ENCODE measurements at places on chromosomes 6 and 20.

GRCh38 chr6:134015719-134016557 is 36.5 kb downstream of the SLC2A12 start:
- DNase-seq: no peak

- no peak for DNase-seq
Measured at GRCh38 chr6:40881501-40881900, 157.5 kb downstream of the UNC5CL start.

DNA sequence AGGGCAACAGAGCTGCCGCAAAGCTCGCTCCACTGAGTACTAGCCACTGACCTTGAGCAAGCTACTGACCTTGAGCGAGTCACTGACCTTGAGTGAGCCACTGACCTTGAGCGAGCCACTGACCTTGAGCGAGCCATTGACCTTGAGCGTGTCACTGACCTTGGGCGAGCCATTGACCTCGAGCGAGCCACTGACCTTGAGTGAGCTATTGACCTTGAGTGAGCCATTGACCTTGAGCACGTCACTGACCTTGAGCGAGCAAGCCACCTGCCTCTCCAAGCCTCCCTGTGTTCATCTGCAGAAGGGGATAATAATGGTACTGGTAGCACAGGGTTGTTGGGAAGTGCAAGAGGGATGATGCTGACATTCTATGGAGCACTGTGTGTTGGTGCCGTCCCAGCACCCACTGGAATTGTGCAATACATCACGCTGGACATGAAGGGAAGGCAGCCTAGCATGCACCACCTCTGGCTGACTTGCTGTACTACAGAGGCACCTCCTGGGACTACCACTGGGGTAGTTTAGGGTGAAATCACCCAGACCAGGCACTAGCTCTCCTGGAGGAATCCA is 60.2 kb downstream of the CTCFL start:
- no peak for DNase-seq

- DNase-seq: no peak
Measured at GRCh38 chr6:162962093-162962492, 234.3 kb downstream of the PACRG start.

- DNase-seq: no peak
Measured at GRCh38 chr20:33309631-33310030, 26.6 kb downstream of the BPIFB1 start.

GRCh38 chr20:58044931-58045555 is 183.4 kb downstream of the ANKRD60 start:
- no peak for DNase-seq

GRCh38 chr20:38116409-38117165 is 48.5 kb downstream of the TGM2 start:
- no peak for DNase-seq

- DNase-seq: no peak
Measured at GRCh38 chr6:138278326-138278725, 60.0 kb upstream of the PBOV1 start.

DNA sequence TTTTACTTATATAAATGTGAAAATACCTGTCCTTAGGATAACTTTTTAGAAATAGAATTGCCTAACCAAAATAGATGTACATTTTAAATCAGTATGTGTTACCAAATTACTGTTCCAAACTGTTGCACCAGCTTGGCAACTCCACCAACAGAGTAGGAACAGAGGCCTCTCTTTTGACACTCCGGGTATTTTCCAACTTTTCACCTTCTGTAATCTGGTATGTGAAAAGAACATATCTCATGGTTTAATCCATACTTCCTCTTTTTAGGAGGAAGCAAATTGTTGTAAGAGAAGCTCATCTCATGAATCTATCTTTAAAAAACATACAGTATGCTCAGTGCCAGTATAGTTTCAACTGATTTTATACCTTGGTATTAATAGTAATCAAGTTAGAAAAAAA is 24.9 kb downstream of the RNF144B start:
- DNase-seq: no peak

DNA sequence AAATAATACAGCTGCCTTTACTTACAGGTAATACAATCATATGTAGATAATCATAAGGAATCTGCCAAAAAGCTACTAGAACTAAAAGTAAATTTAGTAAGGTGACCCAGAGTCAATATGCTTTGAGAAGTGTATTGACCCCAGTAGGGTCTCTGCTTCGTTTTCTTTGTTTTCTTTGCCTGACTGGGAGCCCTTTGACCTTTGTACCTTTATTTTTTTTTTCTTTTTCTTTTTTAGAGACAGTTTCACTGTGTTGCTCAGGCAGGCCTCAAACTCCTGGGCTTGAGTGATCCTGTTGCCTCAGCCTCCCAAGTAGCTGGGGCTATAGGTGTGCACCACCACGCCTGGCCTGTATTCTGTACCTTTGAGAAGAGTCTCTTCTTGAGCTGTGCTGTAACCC is 17.9 kb downstream of the RAB5IF start:
- no peak for DNase-seq

GRCh38 chr6:22135395-22135794 is 161.4 kb downstream of the PRL start:
- DNase-seq: no peak

- no peak for DNase-seq
Measured at GRCh38 chr6:157558487-157559200, 177.7 kb downstream of the ZDHHC14 start.

DNA sequence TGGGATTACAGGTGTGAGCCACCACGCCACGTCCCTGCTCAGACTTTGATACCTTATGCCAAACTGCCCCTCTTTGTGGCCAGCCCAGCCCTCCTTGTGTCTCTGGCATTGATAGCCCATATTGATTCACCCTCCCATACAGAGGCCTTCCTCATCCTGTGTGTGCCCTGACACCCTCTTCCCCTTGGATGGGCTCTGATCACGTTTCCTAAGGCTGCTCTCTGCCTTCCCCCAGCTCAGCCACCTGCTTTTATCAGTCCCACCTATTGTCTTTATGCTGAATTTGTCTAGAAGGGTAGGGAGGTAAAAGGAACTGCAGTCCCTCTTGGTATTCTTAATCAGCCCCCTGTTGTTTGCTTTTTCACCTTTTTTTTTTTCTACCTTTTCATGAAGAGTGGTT is 95.9 kb downstream of the CDKAL1 start:
- no peak for DNase-seq
